Inflammatory macrophage treated with lipopolysaccharide for 4 hours (primary cell): ENCODE measurements at places on chromosomes 7 and 10.
A peak's percentile ranks its signal among the peaks of the same experiment; 100 is the strongest.

DNA sequence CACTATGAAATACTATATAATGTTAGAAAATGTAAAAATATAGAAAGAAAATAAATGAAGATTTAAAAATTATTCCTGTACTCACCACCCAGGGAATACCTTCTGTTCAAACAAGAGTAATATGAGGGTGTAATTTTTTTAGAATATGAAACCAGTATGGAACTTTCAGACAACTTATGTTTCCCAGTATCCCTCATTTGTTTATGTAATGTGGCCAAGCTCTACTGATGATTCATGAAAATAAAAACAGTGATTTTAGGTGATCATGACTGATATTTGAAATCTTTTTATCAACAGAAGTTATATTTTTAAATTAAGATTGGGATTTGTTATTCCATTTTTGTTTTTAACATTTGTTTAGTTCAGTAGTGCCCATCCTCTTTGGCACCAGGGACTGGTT, 18.8 kb downstream of the SLK start:
- no peak for DNase-seq

DNA sequence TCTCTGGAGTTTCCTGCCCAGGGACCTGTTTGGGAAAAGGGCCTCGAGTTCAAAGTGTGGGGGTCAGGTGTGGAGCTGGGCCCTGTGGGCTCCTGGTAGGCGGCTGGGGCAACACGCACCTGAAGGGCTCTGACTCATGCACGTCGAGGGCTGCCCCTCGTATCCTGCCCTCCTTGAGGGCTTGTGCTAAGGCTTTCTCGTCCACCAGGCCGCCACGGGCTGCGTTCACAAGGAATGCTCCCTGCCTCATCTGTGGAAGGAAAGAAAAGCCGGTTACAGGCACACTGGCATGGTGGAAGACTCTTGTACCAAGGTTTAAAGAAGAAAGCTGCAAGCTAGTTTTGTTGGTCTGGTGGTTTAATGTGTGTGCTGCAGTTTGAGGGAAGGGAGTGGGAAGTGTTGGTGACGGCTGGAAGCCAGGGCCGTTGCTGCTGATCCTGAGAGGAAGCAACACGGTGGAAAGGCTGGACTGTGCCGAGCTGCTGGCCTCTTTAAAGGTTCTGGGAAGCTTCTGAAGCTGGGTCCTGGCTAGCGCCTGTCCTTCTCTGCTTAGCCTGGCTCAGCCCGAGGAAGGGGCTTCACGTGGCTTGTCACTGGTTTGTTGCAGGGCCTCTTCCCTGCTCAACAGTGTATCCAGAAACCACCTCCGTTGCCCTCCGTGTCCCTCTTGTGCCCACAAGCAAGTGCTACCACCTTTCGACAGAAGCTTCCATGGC, 52.0 kb downstream of the ZRANB1 start:
- no peak for DNase-seq

DNA sequence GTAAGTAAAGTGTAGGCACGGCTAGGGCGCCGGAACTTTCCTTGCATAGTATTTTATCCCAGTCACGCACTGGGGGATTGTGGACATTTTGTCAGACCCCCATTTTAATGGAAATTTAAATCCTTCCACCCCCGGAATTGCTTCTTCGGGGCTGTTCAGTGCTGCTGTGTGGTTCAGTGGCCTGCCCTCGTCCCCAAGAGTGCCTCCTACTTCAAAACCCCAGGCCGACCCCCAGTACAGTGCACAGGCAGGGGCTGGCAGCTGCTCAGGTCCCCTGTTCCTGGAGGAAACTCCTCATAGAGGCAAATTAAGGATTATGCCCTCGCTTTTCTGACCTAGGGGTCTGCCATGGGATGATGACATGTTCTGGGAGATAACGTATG, 94.5 kb downstream of the PTPRE start:
- no peak for DNase-seq

DNA sequence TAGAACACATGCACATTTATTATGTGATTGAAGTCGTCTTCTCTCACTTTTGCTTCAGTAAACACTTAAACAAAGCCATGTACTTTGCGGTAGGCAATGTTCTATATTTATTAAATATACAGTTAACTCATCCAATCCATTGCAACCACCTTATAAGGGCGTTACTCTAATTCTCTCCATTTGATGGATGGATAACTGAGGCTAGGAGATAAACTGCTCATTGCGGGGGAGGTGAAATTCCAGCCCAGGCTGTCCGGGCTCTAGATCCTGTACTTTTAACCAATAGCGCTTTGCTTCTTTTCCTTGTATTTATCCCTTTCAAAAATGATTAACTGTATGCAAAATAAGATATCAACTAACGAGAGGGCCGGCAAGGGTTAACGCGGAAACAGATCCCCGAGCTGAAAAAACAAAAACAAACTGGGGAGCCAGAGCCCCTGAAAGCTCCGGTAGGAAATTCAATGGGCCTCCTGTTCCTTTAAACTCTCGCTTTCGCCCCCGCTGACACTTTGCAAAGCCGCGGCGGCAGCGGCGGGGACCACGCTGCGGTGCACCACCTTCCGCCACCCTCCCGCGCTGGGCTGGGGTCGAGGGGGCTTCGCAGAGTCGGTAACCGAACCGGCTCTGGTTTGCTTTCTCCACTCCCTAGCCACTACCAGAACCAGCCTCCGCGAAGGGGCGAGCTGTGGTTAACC, 1.0 kb upstream of the PLXDC2 start:
- no peak for DNase-seq

GRCh38 chr10:68010426-68010940, 64.6 kb downstream of the HERC4 start:
- DNase-seq = no peak

DNA sequence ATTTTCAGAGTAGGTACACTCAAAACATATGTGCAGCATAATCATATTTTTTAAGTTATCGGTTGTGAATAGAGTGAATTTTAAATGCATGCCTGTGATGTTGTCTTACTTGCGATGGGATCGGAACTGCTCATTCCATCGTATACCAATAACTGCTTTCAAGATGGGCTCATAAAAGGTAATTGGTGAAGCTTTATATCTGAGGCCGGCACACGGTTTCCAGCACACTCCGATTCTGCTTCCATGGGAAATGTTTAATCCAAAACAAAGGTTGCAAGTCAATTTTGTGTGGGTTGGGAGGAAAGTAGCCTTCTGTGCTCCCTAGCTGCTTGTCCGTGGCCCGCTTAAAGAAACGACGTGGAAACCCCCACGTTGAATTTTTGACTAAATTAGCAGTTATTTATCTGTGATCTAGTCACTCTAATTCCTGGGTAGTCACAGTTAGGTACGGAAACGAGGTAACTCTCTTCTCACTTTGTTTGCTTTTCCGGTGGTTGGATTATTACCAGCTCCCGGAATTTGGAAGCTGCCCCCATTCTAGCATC, 10.1 kb upstream of the CELF2 start:
- no peak for DNase-seq

DNA sequence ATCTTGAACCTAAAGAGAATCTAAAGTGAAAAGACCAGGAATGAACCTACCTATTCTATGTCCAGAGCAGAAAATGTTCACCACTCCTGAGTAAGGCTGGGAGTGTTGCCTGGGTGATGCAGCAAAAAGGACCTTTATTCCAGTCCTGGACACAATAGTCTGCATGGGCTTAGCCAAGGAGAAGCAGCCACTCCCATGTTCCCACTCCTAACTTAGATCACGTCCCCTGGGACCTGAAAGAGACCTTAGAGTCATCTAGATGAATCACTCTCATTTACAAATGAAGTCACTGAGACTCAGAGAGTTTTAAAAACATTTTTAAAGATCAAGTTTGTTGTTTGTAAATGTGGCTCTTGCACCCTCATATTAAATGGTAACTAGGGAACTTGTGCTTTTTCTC, 763.4 kb downstream of the KCNMA1 start:
- DNase-seq = peak; percentile 14

DNA sequence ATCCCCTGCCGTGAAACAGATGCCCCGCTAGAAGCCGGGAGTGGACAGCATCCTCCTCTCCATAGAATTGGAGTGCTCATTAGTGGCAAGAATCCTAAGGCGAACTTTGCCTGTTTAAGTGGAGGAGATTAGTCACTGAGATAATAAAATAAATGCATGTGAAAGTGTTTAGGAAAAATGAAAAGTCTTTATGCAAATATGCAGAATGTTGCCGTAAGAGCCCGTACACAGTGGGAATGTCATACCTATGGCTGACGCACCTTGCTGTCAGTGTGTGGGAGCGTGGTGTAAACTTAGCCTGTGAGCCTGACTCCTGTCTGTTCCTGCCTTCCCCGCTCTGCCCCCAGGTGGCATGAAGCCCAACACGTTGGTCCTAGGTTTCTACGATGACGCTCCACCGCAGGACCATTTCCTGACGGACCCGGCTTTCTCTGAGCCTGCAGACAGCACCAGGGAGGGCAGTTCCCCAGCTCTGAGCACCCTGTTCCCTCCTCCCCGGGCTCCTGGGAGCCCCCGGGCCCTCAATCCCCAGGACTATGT, 1.7 kb upstream of the TRIP6 start:
- DNase-seq = no peak

DNA sequence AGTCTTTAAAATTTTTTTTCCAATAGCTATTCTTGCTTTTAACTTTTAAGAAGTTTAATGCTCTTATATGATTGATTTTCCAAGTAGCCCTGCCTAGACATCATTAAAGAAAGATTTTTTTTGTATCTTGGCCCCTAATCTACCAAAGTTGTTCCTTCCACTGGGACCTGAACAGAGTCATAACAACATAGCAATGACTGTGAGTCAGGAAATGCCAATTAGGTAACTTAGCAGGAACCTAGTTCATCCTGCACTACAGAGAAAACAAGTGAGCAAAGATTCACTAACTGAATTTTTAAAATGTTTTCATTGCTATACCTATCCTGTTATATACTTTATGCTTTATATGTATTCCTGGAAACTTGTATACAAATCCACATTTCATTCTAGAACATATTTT, 284.7 kb downstream of the BICC1 start:
- no peak for DNase-seq
